ENCODE measurements at places on chromosomes 7 and 10. TPM values are rescaled to one million over a fixed set of nuclear protein-coding genes. Genes with fewer than 3 reads are reported as not detected.

DNA sequence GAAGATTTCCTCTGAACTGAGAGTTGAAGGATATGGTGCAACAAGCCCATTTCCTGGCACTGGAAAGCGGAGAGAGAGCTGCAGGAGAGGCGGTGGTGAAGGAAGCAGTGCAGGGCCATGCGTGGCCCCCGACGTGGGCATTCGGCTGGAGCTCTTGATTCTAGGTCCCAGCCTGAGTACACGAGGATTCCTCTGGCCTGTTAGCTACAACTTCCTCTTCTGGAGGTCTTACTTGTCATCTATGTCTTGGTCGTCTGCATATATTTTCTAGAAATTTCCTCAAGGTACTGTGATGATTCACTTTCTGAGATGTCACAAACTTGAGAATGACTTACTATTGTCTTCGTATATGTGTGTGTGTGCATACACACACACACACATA is 59.2 kb upstream of the JAZF1 start:
- no peak for DNase-seq

GRCh38 chr7:39741942-39742623 is 118.7 kb downstream of the RALA start:
- no peak for DNase-seq

DNA sequence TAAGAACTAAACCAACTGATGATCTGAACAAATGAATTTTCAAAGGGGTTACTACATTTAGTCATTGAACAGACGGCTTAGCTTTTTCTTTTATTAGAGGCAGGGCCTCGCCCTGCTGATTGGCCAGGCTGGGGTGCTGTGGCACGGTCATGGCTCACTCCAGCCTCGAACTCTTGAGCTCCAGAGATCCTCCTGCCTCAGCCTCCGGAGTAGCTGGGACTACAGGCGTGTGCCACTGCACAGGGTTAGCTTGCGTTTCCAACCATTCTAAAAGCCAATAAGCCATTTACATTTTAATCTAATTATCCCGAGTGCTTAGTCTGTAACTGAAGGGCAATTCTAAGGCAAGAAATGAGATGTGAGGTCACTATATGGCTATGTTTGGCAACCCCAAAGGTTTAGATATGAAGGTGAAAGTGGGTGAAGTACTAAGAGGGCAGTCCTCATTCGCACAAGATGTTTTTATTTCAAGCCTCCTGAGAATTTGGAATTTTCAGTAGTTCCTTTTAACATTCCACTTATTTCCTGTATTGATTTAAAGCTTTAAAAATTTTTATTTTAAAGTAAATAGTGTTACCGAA is 1.6 kb upstream of the CDK13 start:
- DNase-seq: no peak

GRCh38 chr10:101061624-101062231 is at the start of gene KAZALD1:
TSS of gene KAZALD1 (plus strand) at chr10:101061989. CDS start at chr10:101062593, 604 bp downstream.
- no peak for DNase-seq

DNA sequence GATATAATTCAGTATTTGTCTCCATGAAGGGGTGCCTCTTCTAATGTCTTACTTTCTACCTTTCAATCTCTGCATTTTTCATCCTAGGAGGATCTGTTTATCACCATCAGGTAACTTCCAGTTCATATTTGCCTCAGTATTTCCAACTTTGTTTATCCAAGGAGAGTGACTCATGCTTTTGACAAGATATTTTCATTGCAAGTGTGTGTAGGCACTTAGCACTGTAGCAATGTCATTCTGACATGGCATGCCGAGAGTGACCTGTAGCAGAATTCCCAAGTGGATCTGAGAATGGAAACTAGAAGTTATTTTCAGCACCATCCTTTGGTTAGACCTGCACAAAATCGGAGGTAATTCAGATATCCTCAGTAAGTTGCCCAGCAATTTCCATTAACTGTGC is 129.9 kb downstream of the INHBA start:
- no peak for DNase-seq

- DNase-seq: no peak
Measured at GRCh38 chr7:21023841-21024484, 237.3 kb upstream of the SP8 start.

GRCh38 chr10:89799573-89799972 is 98.2 kb downstream of the KIF20B start:
- DNase-seq: no peak

Gene HTRA1
- 0.39 TPM for total RNA-seq

Gene MSMB
- not detected for total RNA-seq
